ENCODE measurements at places on chromosomes 7 and 10.

GRCh38 chr7:16299853-16300252 is 121.5 kb downstream of the CRPPA start:
- DNase-seq = no peak

DNA sequence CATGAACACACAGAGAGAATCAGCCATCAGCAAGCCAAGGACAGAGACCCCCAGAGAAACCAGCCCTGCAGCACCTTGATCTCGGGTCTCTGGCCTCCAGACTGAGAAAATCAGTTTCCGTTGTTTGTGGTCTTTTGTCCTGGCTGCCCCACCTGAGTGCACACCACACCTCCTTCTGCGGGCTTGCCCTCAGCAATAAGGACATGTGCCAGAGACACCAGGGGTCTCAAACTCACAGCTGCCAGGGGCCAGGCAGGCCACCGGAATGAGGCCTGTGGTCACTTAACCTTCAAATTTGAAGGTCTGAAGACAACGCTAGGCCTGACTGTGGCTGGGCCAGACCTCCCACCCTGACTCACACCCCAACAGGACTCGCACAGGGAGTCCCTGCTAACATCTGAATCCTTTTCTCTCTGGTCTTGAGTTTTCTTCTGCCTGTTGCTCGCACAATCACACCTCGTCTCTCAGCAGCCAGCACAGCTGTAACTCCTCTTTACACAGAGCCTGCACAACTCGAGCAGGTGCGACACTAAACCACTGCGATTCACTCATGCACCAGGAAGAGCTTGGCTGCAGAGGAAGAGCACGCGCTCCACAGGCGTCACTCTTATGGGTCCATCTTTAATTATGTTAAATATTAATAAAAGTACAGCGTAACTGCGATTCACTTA is 86.2 kb downstream of the CHST15 start:
- no peak for DNase-seq

GRCh38 chr7:20079080-20079479 is 138.1 kb downstream of the MACC1 start:
- no peak for DNase-seq

DNA sequence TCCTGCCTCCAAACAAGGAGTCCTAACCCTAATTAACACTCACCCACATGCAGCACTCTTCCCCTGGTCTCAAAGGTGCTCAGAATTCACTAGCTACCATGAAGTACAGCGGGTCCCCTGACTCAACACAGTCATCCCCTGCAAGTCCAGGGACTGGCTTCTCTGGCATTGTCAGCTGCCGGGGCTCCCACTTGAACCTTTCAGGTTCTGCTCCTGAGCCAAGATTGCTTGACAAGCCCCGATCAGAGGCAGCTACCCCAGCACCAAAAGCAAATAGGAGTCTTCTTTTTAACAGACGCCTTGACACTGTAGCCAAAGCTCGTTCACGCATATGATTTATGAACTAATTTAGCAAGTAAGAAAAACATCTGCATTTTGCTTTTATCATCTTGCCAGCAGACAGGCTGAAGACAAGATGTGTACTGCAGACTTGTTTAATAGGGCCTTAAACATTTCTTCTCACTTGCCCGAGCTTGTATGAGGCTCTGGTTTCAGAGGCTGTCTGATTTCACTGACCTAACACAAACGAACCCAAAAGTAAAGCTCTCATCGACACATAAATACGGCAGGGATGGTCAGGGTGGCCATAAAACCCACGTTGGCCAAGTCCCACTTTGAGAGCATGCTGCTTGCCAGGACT is 67.6 kb upstream of the ADAM12 start:
- no peak for DNase-seq

GRCh38 chr10:11318826-11319598 is 292.4 kb downstream of the USP6NL start:
- DNase-seq = no peak

DNA sequence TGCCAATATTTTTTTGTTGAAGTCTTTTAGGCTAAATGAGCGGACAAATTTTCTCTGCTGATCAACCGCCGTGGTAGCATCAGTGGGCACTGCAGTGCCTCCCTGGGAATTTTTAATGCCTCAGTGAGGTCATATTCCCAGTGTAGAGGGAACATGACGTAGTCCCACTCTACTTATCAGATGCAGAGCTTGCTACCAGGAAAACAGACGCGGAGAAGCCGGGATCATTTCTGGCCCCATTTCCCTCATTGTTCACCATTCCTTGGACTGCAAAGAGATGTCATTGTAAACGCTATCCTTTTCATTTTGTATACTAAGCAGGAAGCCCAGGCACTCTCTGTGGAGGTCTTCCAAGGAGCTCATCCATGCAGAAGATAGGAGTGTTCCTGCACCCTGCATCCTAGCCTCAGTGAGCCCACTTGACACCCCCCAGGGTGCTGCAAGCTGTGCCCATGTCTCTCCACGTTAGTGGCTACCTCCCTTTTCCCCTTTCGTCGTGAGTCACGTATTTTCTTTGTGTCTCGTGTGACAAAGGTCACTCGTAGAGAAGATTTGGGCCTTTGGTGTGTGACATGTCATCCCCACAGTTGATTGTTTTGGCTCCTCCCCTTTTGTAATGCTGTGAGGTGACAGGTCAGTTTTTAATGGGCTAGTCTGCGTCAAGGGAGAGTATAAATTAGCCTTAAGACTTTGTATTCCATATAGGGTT is 145.5 kb downstream of the TCF7L2 start:
- no peak for DNase-seq

DNA sequence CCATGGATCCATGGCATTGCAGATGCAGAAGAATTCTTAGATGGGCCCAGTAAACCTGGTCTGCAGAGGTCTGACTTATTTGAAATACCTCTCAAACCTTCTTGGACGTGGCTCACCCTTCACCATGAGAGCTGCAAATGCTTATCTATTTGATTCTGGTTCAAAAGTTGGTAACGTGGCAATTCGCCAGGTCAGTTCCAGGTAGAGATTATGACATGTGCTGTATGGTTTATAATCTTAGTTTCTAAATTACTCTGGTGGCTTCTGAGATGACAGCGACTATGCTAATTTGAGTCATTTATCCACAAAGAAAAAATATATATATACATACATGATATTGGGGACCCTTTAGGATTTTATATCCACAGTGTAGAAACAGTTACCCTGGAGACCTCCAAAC is 68.8 kb downstream of the NRP1 start:
- DNase-seq = peak; percentile 10

DNA sequence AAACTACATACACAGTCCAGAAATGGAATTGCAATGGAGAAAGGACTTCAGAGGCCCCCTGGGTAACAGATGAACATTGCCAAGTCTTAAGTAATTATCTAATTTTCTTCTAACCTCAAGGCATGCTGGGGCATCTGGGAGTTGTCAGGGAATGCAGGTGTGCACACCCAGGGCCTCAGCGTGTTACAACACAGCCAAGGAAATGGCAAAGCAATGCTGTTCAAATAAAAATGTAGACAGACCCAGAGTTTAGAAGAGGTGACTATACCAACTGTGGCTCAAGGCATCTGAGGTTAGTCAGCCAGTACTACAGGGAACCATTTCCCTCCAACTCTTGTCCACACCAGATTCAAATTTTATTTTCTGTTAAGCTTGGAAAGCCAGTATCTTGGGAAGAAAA is 73.6 kb downstream of the CCDC3 start:
- DNase-seq = no peak

- no peak for DNase-seq
Measured at GRCh38 chr7:100722480-100723212, 2.4 kb downstream of the EPO start.

- DNase-seq = no peak
Measured at GRCh38 chr10:17910125-17910789, 41.5 kb upstream of the SLC39A12 start.

DNA sequence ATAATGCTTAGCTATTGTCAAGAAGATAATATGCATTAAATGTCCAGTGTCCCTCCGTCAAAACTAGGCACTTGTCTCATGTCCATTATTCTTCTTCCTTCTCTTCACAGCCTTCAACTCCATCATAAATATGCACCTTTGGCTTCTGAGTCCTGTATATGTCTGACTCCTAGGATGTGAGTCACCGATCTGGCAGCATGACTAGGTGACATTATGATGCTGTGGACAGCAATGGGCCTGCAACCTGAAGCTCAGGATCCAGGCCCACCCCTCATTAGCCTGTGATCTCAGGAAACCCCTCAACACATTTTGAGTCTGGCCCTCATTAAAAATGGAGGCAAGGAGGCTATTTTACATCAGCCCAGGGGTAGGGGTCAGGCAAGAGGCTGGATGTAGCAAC is 362.5 kb upstream of the ZMIZ1 start:
- DNase-seq = no peak

DNA sequence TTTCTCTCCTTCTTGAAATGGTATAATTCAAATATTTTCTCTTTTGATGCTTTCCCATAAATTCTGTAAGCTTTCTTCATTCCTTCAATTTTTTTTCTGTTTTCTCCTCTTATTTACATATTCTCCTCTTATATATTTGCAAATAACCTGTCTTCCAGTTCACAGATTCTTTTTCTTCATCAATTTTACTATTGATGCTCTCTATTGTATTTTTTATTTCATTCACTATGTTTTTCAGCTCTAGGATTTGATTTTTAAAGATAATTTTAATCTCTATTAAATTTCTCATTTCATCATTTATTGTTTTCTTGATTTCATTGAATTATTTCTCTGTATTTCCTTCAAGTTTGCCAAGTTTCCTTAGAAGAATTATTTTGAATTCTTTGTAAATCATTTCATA is 54.0 kb upstream of the PRPS1L1 start:
- DNase-seq = no peak

DNA sequence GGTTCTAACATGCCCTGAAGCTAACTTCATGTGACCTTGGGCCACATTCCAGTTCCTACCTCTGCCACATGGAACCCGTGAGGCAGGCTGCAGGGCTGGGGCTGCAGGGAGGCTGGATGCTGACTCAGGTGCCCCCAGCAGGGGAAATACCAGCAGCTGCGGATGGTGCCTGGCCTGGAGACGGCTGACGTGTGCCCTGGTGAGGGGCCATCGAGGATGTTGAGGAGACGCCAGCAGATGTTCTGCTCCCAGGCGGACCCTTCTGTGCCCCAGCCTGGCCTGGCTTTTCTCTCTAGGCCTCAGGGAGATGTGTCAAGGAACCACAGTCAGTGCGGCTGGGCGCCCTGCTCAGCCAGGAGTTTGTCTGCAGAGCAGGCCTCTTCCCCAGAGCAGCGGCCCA is 8.8 kb downstream of the BAG3 start:
- DNase-seq = no peak

DNA sequence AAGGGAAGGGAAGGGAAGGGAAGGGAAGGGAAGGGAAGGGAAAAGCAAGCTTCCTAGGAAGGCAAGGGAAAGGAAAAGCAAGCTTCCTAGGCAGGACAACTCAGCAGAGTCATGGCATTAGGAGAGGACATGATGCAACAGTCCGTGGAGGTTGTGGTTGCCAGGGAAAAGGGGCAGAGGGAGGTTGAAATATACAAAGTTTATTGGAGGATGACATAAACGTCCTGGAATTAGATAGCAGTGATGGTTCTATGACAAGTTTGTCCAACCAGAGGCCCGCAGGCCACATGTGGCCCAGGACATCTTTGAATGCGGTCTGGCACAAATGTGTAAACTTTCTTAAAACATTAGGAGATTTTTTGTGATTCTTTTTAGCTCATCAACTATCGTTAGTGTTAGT is 59.8 kb upstream of the OPN4 start:
- no peak for DNase-seq

GRCh38 chr10:45446858-45447257 is 72.8 kb downstream of the ALOX5 start:
- no peak for DNase-seq

GRCh38 chr10:129912166-129912917 is 51.7 kb downstream of the EBF3 start:
- no peak for DNase-seq

GRCh38 chr7:94665426-94665825 is 9.5 kb upstream of the SGCE start:
- DNase-seq = no peak

GRCh38 chr7:77802557-77803405 is 4.2 kb downstream of the PHTF2 start:
- DNase-seq = peak; percentile 13
